ENCODE measurements at places on chromosomes 5 and 9. TPM values are rescaled to one million over a fixed set of nuclear protein-coding genes. Genes with fewer than 3 reads are reported as not detected.

DNA sequence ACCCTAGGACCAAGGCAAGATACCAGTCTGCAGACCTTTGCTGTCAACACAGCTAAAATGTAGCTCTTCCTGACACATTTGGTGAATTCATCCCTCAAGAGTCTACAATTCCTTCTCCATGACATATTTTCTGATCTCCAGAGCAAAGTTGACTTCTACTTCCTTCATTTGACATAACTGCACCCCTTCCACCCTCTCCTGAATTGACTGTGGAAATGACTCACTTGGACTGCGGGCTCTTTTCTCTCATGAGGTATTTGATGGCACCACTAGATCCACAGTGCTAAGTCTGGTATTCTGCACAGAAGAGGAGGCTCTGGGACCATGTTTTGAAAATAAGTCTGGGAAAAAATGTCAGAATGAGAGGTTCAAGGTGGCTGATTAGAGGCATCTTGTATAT is 338.4 kb upstream of the TRPC7 start:
- no peak for DNase-seq

DNA sequence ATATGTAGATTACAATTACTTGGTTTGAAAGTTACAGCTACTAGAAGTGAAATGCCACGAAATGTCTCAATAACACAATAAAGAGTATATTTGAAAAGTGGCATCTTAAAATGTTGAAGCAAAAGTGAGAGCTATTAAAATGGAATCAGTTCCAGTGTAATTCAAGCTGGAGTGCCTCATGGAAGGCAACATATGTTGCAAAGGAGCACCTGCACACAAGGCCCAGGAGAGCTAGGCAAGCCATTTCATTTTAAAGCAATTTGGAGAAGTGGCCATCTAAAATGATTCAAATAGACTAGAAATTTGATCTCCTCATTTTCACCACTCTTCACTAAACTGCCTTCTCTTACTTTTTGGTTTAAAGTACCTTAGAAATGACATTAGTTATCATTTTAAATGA is 167.8 kb downstream of the GABRB2 start:
- no peak for DNase-seq

DNA sequence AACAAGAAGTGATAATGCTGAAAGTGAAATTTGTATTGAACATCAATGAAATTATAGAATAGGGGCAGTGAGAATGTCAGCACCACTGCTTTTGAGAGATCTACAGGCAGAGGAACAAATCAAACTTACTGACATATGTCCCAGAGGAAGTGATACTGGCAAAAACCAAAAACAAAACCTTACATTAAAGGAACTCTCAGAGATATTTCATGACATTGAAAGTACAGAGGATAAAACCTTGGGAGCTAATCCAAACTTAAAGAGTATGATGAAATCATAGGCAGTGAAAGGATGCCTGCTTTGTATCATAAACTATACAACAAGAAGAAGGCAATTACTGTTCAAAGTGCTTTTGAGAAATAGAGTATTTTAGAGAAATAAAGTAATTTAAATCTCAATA is 90.4 kb upstream of the SV2C start:
- DNase-seq = no peak

DNA sequence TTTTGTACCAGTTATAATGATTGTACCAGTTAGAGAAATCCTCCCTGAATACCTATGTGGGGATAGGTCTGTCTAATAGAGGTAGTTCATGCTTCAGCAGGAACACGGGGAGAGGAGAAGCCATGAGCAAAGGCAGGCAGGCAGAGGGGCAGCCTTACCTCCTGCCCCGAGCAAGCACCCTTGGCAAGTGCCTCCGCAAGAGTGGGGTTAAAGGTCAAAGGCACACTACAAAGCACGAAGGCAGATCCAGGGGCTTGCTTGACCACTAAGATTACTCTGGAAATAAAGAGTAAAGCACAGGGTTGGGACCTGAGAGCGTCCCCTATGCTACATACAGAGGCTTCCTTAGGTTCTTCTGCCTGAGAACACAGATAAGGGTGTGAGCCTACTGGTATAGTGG is 100.9 kb downstream of the SEMA6A start:
- DNase-seq = no peak

HMGCR gene
- 27.4 TPM for polyA plus RNA-seq

DMRT3 gene
- 1.3 TPM for polyA plus RNA-seq

All from muscle of back (tissue), 13 donors.